ENCODE measurements at places on chromosomes 7 and 10. TPM values are rescaled to one million over a fixed set of nuclear protein-coding genes. Genes with fewer than 3 reads are reported as not detected.

PLAC9 gene
- 8.9 TPM for total RNA-seq

CAPZA2 gene
- total RNA-seq = 76.0 TPM

CYP3A4 gene
- total RNA-seq = not detected

ANKRD1 gene
- total RNA-seq = not detected

WIPF3 gene
- 3.0 TPM for total RNA-seq

GPR26 gene
- total RNA-seq = 0.23 TPM

AKR1C4 gene
- total RNA-seq = not detected

EEPD1 gene
- 30.1 TPM for total RNA-seq

SUMF2 gene
- total RNA-seq = 152 TPM

TAS2R3 gene
- total RNA-seq = 1.1 TPM

SVOPL gene
- total RNA-seq = 0.36 TPM

FXYD4 gene
- total RNA-seq = not detected

SFTPA1 gene
- total RNA-seq = not detected

TRAPPC14 gene
- total RNA-seq = 21.2 TPM

DBNL gene
- 118 TPM for total RNA-seq

KCND2 gene
- not detected for total RNA-seq

GGCT gene
- total RNA-seq = 14.7 TPM

EFCAB10 gene
- total RNA-seq = not detected
